Activated CD8-positive, alpha-beta T cell treated with anti-CD3 and anti-CD28 coated beads for 36 hours (primary cell): ENCODE measurements at places on chromosomes 3 and 15. TPM values are rescaled to one million over a fixed set of nuclear protein-coding genes. Genes with fewer than 3 reads are reported as not detected.

The CPN2 gene
- total RNA-seq = not detected

GRCh38 chr3:48405971-48406370 is 23.9 kb downstream of the PLXNB1 start:
- DNase-seq = no peak

GRCh38 chr3:26198609-26199008 is 408.7 kb downstream of the OXSM start:
- no peak for DNase-seq

The ITGA11 gene
- 3.6 TPM for total RNA-seq
